ENCODE measurements at places on chromosomes 12 and 14.

DNA sequence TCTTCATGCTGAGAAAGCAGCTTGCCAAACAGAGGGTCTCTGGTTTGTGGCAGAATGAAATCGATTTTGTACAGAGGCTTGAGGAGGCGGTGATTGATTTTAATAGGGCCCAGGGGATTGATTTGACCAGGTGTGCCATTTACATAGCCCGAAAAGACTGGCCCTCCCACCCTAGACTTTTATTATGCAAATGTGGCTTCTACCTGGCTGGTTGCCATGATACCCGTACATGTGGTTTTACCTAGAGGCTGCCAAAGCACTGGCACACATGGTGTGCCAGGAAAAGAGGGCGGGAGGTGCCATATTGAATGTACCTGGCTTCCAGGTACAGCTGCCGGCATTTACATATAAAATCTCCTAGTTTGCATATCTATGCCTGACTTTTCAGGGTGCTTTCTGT, 18.0 kb upstream of the GUCY2C start:
- no peak for DNase-seq

- DNase-seq, result peak; percentile 93
These were observed at the start of gene EP400 for GRCh38 chr12:131949431-131950181. TSS of gene EP400 (plus strand) at chr12:131949942. CDS start at chr12:131960620, 10,678 bp downstream.

DNA sequence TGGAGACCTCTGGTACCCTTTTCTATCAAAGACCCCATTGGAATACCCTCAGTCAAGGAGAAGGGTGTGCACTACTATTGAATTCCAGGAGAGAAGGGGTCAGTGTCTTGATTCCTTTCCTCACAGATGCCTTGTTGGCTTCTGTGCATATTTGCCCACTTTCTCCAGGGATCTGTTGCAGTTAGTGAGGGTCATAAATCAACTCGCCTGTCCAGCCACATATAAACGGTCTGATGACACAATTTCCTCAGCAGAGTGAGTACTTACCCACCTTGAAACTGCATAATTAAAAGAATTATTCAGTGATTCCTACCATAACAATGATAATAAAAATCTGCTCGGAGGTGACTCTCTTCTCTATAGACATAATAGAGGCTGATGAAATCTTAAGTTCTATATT, 13.9 kb upstream of the DCD start:
- DNase-seq, result no peak

DNA sequence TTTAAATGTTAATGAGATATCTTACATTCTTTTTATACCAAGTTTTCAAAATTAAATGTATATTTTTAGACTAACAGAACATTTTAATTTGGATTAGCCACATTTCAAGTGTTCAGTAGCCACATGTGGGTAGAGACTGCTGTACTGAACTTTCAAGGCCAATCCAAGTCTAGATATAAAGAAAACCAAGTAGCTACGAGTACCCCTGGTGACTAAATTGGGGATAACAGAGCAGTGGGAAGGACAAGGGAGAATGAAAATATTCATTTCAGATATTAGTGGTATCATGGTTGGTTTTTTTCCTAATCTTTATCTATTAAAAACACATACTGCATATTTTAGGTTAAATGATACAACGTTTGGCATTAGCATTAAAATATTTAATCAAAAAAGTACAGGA, 69.4 kb upstream of the RHOJ start:
- DNase-seq, result no peak

DNA sequence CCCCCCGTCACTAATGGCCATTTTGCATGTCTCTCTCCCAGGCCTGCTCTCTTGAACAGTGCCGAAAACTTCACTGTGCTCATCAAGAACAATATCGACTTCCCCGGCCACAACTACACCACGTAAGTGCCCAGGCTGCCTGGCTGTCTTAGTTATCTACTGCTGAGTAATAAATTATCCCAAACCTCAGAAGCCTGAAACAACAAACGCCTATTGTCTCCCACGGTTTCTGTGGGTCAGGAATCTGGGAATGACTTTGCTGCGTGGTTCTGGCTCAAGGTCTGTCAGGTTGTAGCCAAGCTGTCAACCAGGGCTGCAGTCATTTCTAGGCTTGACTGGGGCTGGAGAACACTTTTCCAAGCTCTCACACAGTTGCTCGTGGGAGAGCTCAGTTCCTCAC, 32.6 kb downstream of the P2RX7 start:
- DNase-seq, result no peak

DNA sequence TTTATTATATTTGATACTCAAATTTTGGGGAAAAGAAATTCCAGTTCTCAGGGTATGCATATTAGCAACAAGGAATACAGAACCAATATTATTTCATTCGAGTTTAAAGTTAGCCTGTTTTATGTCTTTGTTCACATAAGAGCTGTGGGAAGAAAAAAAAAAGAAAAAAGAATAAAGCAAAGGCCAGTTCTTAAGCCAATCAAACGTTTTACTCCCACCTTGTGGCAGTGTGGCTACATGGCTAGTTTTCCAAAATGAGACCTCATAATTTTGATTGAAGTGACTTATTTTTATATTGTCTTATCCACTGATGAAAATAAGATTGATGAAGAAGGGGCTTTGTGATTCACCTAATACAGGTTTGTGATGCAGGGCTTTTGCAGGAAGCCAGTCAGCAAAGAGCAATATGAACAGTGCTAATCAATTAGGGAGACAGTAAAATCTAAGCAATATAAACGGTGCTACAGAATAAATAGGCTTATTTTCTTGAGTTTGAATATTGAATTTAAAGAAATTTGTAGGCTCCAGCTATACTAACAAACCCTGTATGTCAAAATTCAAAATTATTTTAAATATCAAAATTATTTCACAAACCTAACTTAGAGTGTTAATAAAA, 624.1 kb upstream of the FOXG1 start:
- DNase-seq, result no peak

DNA sequence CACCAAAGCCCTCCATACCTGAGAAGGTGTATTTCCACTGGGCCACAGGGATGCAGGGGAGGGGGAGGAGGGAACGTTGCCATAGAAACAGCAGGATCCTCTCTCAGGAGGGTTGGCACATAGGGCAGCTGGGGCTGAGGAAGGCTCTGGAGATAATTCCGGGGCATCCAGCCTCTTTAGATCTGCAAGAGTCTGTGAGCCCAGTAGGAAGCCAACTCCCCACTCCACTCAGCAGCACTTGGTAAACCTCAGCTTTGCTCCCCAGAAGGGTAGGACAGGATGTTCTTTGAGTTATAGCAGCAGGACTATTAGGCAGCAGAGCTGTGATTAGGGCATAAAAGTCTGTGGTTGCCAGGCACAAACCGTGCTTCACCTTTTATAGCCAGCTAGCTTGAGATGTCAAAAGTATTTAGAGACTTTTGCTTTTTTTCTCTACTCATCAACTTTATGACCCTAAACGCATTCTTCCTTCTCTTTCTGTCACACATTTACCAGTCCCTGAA, 7.8 kb upstream of the PLEKHG3 start:
- no peak for DNase-seq

DNA sequence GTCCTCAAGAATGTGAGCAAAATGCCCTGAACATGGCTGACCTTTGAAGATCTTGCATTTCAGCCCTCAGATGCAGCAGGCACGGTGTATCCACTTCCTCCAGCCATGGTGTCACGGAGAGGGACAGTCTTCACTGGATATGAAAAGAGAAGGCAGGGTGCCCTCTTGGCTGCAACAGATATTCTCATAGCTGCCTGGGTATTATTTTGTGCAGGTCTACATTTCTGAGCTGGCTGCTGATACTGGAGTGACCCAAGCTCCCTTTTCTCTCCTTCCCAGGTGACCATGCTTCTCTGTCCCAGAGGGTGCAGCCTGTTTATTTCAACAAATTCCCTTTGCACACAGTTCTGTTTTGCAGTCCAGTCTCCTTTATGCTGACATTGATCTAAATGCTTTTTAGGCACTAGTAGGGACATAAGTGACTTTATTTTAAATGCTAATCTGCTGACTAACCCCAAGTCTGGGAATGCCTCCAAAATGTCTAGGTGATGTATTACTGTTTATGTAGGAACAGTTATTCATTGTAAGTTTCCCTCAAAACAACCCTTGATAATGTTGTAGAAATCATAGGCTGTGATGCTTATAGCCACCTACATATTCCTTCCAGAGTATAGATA, 17.4 kb upstream of the PYGL start:
- DNase-seq, result no peak

GRCh38 chr14:91390165-91390778, 27.3 kb downstream of the CCDC88C start:
- no peak for DNase-seq

GRCh38 chr14:62168564-62169155, 406.4 kb downstream of the SNAPC1 start:
- DNase-seq, result no peak

DNA sequence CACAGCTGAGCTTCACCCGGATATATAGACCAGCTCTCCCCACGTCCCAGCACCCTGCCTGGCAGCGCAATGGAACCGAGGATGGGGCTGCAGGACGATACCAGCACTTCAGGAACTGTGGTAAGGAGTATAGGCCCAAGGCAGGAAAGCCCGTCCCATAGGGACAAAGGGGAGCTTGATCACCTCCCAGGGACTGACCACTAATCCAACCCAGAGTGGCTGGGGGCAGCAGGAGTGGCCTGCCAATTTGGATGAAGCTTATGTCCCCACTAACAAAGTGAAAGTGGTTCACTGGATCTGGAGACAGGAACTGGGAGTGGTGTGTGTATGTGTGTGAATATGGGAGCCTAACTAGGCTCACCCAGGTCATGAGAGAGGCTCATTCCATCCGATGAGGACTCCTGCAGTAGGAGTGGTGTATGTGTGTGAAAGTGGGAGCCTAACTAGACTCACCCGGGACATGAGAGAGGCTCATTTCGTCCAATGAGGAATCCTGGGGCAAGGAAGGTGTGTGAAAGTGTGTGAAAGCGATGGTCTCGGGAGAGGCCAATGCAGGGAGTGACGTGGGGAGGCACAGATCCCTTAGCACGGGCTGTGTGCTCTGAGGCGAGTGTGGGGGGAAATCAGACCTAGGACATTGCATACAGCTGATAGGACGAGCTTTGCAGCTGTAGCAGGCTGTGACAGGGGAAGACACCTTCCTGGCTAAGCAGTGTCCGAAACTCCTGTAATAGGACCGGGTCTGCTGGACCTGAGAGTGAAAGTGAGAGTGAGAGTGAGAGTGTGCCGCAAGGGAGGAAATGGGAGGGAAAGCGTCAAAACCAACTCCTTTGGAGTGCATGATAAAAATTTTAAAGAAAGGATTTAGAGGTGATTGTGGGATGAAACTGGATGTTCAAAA, 25.7 kb downstream of the KLRK1 start:
- DNase-seq, result no peak

GRCh38 chr12:116490471-116490870, 68.7 kb upstream of the MAP1LC3B2 start:
- DNase-seq, result no peak

- DNase-seq, result no peak
These were observed 231.5 kb downstream of the NUBPL start for GRCh38 chr14:31792726-31793125.

DNA sequence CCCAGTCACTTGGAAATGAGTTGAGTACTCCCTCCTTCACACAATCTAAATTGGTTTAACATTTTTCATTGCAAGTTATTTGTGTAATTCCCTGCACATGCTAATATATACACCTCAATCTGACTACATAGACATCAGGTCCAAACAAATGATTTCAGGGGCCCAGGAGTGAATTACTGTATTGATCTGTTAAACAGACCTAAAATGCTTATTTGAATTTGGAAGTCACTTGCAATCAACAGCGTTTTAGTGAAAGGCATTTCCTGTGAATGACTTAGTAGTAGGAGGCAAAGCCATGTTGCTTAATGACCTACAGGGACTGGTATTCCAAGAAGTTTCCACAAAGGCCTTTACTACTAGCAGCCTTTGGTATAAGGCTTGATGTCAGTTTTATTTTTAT, 22.6 kb upstream of the SLC15A5 start:
- DNase-seq, result no peak

DNA sequence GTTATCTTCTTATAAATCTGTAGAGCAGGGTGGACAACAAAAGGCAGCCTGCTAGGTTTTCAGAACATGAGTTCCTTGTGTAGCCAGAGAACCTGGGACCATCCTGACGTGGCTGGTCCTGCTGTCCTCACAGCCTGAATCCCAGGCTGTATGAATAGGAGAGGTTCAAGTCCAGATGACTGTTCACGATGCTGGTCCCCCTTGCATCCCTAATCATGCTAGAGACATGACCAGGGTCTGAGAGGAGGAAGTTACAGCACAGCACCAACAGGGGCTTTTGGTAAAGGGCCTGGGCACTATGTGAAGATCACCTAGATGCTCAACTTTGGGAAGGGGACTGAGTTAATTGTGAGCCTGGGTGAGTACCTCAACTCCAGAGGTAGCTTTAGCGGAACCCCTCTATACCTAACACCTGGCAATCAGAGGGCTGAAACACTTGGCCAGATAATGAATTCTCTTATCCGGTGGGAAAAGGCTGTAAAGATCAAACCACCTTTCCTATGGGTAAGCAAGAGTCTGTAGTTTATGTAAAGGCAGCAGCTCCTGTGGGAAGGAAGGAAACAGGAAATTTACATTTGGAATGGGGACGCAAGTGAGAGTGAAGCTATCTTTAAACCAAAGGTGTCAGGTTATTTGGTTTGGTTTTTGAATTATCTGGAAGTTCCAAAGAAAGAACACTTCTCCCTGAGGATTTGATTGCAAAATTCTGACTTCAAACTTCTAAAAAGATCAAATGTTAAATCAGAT, 112.8 kb downstream of the DAD1 start:
- DNase-seq, result no peak

- DNase-seq, result no peak
These were observed 94.5 kb upstream of the VASH1 start for GRCh38 chr14:76666746-76667145.

GRCh38 chr12:101772012-101772775, 32.9 kb upstream of the SYCP3 start:
- DNase-seq, result no peak

DNA sequence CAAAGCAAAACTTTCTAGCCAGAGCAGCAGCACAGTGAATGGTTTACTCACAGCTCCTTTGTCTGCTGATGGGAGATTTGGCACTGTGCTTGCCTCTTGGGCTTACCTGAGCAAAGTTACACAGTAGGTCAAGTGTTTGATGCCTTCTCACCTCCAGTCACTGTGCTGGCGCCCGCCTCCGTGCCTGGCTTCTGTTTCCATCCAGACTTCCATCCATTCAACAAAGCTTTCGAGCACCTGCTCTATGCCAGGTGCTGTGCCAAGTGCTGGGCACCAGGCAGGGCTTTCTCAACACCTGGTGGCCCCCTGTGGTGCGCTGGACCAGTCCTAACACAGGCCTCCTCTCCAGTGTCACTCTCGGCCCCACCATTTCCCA, 199.2 kb upstream of the EEA1 start:
- DNase-seq, result no peak

- DNase-seq, result peak; percentile 69
These were observed 3.0 kb downstream of the SDSL start for GRCh38 chr12:113424915-113425823.

- DNase-seq, result no peak
These were observed 160.4 kb upstream of the SSTR1 start for GRCh38 chr14:38047195-38047902.

GRCh38 chr14:65308536-65308935, 104.0 kb upstream of the FUT8 start:
- no peak for DNase-seq
